ENCODE measurements at places on chromosomes 4 and X.
A peak's percentile ranks its signal among the peaks of the same experiment; 100 is the strongest.

DNA sequence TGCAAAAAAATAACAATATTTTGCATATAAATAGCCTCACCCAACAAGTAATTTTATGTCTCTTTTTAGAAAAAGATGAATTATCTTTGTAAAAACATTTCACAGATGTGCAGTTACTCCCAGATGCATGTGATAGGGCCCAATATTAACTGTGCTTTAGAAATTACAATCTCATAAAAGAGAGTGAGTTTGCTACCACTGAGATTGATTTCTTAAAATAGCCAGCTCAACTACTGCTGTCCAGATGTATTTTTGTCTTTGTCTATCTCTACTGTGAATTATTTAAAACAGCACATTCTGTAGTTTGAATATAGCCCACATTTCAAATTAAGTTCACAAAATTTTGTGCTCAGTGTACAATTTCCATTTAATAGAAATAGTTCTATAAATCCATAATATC lies 177.0 kb upstream of the TTC29 start:
- no peak for DNase-seq

GRCh38 chr4:119628281-119629141 lies at the start of gene PDE5A:
Gene PDE5A (minus strand): TSS chr4:119628804. CDS start chr4:119628671, 133 bp downstream.
- DNase-seq = peak; percentile 89

GRCh38 chr4:73308286-73308685 lies 49.7 kb upstream of the ANKRD17 start:
- DNase-seq = no peak

DNA sequence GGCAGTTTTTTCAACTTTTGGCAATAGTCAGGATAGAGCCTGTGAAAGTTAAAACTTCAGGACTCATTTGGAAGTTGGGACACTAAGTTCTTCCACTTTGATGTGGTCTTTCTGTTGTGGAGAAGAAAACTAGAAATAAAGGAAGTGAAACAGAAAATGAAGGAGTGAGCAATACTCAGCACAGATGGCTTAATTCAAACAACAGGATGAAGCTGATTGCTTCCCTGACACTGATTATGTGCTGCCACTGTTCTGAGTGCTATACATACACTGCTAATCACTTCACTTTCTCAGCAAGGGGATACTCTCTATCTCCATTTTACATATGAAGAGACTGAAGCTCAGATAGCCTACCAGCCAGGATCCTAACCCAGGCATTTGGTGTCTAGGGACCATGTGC lies 235.1 kb upstream of the CPEB2 start:
- DNase-seq = no peak

DNA sequence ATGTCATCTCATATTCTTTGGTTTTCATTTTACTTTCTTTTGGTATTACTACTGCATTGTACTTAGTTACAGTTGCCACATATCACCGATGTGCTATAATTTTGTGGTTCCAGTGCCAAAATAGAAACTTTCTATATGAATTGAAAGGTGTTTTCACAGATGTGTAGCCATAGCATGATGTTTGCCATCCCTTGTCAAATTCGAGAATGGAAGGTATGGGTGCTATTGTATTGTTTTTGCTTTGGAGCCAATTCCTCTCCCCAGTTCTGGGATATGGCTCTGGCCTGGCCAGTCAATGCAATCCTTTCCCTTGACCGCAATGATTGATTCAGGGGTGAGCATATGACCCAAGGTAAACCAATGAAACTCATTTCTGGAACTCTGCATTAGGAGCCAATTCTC lies 86.2 kb upstream of the RPS6KA3 start:
- no peak for DNase-seq

DNA sequence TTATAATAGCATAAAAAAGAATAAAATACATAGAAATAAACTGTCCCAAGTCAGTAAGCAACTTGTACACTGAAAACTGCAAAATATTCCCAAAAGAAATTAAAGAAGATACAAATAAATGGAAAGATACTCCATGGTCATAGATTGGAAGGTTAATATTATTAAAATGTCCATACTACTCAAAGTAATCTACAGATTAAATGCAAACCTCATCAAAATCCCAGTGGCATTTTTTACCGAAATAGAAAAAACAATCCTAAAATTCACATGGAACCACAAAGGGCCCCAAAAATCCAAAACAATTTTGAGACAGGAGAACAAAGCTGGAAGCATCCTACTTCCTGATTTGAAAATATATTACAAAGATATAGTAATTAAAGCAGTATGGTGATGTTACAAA lies 133.0 kb downstream of the NDST3 start:
- DNase-seq = no peak

DNA sequence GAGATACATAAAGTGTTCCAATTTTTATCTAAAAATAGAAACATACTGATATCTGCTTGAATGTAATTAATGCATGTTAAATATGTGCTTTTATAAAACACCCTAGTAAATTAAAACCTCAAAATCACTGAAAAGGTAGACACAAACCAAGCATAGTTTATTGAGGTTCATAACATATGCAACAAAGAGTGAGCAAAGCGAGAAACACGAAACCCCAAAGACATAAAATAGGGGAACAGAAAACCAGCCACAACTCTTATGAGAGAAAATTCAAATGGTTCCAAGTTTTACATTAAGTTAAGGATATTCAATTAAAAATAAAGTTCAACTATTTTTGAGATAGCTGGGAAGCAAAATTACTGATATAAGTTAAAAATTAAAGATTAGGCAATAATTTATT lies 336.4 kb upstream of the AGA start:
- DNase-seq = no peak

DNA sequence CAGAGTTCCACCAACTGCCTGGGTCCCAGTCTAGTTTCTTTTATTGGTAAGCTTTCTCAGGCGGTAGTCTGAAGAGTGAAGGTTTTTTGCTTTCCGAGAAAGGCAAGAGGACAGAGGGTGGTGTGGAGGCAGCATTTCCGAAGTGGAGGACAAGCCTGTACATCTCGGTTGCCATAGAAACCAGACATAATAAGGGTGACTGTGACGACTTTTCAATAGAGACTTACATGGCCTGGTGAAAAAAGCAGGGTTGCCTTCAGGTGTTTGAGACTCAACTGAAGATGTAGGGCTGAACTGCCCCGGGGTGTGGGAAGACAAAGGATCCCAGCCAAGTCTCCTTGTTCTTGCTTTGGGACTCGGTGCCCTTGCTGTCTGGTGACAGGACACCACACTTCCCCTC lies 53.6 kb upstream of the RAB40AL start:
- no peak for DNase-seq

- peak; percentile 73 for DNase-seq
Measured at GRCh38 chr4:122577808-122578781, 42.8 kb downstream of the IL21 start.

- no peak for DNase-seq
Measured at GRCh38 chr4:171719691-171720090, 93.5 kb upstream of the GALNTL6 start.

DNA sequence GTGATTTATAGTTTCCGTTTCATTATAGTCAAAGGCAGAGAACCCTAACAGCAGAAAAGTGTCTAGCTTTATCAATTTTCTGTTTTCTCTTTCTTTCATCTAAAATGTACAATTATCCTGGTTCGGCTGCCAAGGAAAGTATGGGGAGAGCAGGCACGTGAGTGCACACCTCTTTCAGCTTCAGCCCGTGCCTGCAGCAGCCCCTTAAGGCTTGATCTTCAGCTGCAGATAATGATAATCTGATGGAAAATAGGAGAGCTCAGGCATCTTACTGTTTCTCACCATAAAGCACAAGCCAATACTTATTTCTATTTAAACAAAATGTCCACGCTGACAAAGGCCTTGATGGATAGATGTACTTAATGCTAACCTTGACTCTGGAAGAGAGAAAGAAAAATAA lies 334.4 kb downstream of the UNC5C start:
- no peak for DNase-seq

DNA sequence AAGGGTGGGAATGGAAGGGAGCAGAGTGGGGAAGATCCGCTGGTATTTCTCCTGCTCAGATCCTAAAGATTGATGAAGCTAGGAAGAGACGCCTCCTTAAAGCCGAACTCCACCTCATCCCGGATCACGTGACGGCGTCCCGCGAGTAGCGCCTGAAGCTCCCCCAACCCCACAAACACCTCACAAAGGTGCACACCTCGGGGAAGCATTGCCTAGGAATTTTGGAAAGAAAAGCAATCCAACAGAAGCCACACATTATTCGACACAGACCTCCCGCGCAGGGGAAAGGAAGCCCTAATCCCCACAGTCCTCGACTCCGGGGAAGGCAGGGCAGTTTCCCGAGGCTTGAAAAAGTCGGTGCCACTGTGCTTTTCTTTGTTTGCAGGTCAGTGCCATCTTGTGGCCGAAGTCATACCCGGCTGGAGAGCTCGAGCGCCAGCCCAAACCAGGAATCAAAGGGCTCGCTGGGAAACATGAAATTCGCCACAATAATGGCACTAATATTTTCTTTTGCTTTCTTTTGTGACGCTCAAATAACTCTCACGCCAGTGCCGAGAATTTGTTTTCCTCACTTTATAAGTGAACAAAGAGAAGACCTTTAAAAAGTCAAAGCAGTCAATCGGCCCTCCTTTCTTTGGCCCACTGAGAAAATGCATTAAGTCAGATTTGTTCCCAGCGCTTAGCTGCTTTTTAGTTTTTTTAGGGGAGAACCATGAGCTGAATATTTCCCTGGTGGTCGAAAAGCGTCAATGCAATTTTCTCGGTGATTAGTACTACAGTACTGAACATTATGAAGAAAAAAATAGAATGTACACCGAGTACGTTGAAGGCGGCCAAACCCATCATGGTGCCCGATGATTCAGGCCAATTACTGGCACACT lies at the start of gene NPY1R:
Gene NPY1R (minus strand): TSS at position 71 of the 881 bp plus-strand sequence. CDS start 6,042 bp downstream, outside the sequence.
- DNase-seq = peak; percentile 93

DNA sequence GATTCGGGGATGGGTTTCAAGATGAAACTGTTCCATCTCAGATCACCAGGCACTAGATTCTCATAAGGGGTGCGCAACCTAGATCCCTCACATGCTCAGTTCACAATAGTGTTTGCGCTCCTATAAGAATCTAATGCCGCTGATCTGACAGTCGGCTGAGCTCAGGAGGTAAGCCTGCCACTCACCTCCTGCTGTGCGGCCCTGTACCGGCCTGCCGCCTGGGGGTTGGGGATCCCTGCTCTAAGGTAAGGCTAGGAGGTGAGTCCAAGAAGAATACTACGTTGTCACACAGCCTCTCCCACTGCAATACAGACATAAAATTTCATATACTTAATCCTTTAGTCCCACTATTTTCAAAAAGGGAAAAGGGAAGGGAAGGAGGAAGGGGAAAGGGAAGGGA lies 213.4 kb upstream of the HCCS start:
- peak; percentile 6 for DNase-seq

DNA sequence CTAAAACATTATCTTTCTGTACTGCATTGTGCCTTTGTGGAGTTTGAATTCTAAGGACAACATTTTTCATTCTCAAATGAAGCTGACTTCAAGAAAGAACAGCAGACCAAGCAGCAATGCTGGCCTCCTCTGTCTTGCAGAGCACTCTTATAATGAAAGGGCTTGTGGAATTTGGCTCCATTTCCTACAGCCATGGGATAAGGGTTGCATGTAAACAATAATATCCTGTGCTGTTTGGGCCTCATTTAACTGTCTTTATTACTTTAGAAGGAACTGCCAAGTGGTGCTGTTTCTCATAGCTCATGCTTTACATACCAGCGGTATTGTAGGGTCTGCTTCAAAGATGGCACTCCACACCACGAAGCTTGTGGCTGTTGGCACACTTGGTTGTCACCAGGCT lies 111.4 kb upstream of the EOLA2 start:
- DNase-seq = no peak

- no peak for DNase-seq
Measured at GRCh38 chr4:179509489-179509888, 2067.3 kb upstream of the AGA start.

GRCh38 chrX:69066966-69067525 lies 98.2 kb downstream of the PJA1 start:
- no peak for DNase-seq

- no peak for DNase-seq
Measured at GRCh38 chrX:44224760-44225159, 118.7 kb downstream of the EFHC2 start.

- no peak for DNase-seq
Measured at GRCh38 chrX:101191217-101191750, 28.3 kb upstream of the DRP2 start.

DNA sequence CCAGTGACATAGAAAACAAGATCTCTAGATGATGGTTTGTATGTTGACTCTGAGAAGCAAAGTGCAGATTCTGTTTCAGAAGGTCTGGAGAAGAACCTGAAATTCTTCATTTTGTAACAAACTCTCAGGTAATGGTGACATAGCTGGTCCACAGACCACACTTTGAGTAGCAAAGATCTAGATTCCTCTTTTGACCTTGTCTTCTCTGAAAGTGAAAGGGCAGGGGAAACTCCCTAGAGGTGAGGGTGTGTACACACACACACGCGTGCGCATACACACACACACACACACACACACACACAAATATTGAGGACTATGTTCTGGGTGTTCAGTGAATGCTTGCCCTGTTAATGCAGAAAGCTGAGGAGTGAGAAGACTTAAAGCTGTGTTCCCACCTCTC lies 110.1 kb downstream of the NHSL2 start:
- no peak for DNase-seq

DNA sequence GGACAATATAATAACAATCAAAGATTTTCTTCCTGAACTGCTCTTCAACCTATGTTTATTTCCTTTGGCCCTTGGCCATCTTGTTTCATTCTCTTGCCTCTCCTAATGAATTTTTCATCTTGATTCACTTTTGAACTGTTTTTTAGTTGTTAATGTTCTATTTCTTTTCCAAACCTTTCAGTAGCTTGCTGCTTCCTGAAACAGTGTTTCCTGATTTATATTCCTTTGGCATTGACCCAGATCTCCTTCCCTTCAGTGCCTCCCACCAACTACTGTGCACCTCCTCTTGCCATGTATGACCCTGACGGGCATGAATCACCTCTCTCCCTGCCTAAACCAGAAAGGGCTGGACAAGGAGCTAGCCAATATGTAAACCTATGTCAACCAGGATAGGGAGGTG lies 25.6 kb upstream of the SPP1 start:
- no peak for DNase-seq

DNA sequence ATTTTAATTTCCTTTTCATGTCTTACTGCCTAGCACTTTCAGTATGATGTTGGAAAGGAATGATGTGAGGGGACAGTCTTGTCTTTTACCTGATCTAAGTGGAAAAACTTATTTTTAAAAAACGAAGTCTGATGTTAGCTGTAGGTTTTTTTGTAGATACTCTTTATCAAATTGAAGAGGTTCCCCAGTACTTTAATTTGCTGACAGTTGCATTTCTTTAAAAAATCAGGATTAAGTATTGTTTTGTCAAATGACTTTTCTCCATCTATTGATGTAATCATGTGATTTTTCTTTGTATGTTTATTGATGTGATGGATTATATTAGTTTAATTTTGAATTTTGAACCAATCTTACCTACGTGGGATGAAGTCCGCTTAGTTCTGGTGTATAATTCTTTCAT lies 568.4 kb upstream of the AGA start:
- DNase-seq = no peak

DNA sequence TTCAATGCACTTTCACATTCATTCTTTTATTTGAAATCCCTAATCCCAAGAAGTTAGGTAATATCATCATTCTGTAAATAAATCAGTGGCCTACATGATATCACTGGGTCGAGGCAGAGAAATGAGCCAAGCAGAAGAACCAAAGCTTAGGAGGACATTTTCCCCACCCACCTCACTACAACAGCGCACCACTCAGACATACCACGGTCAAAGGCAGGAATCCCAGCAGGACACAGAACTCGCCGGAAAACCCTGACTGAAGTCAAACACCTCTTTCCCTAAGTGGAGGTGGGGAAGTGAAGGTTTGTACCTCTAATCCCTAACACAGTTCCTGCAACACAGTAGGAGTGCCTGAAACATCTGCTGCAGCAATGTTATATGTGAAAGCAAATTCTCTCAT lies 21.5 kb downstream of the RELL1 start:
- no peak for DNase-seq
